ENCODE measurements at places on chromosomes 1 and 21.

DNA sequence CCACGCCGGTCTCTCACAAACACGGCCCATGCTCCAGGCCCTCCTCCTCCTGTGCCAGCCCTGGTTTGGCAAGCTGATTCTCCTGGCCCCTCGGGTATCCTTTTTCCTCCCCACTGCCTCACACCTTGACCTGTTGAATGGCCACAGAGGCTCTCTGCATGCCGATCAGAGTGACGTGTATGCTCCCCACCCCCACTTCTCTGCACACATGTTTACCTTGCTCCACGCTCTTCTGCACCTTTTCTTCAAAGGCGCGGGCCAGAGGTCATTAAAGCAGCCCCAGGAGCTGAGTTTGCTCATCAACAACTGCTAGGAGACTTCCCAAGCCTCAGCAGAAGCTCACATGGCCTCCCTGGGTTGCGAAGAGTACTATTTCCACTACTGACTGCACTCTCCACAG is 139.3 kb upstream of the EDN2 start:
- no peak for DNase-seq

- no peak for DNase-seq
Measured at GRCh38 chr1:228156941-228157728, 7.4 kb downstream of the GJC2 start.

DNA sequence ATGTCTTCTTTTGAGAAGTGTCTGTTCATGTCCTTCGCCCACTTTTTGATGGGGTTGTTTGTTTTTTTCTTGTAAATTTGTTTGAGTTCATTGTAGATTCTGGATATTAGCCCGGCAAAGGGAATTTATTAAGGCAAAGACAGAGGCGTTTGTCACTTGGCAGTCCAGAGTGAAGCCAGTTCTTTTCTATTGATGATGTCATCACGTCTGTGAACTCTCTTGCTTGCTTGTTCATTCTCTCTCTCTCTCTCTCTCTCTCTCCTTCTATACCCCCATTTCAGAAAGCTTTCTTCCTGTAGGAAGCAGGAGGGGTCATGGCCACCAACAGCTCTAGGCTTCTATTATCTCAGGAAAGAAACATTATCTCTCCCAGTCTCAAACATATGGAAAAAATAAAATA is 291.3 kb downstream of the OMA1 start:
- DNase-seq: no peak

DNA sequence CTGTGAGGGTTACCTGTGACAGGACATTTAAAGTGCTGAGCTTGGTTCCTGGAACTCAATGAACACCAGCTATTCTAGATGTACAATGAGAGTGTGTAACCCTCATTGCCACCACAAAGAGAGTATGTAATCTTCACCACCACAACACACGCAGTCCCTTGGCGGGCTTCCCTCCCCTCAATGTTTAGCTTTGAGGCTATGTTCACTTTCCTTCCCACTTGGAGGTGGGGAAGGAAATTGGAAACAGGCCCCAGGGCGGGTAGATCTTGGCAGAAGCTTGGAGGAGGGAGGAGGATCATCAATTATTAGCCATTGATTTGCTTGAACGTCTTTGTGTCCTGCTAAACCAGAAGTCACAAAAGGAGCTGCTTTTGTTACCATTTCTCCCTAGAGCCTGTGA is 8.3 kb upstream of the COL16A1 start:
- no peak for DNase-seq

- no peak for DNase-seq
Measured at GRCh38 chr21:44734026-44734745, 22.8 kb upstream of the TSPEAR start.

- DNase-seq: no peak
Measured at GRCh38 chr1:2983319-2983705, 38.0 kb upstream of the ACTRT2 start.

DNA sequence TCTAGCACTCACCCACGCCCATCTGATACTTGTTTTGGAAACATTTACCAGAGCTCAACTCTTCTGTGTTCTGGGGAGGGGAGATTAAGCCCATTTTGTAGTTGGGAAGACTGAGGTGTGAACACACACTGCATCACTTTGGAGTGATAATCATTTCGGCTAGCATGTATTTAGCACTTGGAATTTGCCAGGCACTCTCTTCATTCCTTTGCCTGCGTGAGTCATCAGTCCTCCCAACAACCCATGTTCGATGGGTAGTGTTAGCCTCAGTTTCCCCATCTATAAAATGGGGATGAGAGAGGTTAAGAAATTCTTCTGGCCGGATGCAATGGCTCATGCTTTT is 182.8 kb upstream of the TMEM51 start:
- no peak for DNase-seq

DNA sequence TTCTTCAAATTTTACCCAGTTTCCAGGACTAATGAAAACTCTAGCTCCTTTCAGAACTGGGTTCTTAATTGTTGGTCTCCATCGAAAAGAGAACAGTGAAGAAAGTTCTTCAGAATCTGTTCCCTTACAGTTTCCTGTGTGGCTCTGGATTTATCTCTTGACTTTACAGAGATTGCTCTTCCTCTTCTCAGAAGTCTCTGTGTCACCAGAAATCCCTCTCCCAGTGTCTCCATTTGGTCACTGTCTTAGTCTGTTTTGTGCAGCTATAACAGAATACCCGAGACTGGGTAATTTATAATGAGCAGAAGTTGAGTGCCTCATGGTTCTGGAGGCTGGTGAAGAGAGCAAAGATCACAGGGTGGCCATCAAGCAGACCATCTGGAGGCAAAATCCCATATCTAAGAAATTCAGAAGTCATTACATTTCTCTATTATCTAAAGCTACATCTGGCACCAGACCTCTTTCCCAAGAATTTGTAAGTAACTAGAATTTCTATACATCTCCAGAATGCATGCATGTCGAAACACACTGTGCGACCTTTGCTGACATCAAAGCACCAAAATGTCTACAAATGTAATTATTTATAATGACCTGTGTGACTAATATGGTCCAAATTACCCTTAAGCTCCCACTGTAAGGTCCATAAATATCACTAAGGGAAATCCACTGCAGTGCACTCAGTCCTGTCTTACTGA is 65.4 kb upstream of the KRTAP19-8 start:
- no peak for DNase-seq

DNA sequence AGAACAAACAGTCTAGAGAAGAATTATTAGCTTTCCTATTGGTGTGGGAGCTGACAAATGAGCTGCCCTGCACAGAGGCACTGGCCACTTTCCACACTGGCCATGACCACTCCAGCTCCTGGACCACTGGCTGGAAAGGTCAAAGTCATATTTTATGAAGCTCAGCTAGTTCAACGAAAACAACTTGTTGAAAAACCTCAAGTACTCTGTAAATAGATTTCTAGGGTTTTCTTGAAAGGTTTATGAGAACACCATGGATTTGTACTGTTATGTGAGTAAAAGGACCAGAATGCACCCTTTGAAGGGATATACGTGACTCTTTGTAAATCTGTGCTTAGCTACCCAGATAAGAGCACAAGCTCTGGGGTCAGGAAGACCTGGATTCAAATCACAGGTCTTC is 54.5 kb upstream of the FGGY start:
- no peak for DNase-seq

DNA sequence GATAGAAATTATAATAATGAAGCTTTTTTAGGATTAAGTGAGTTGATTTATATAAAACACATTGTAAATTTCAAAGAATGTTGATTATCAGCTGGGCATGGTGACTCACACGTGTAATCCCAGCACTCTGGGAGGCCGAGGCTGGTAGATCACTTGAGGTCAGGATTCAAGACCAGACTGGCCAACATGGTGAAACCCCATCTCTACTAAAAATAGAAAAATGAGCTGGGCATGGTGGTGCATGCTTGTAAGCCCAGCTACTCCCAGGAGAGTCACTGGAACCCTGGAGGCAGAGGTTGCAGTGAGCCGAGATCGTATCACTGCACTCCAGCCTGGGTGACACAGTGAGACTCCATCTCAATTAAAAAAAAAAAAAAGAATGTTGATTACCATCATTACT is 18.4 kb downstream of the ADAMTS1 start:
- no peak for DNase-seq

DNA sequence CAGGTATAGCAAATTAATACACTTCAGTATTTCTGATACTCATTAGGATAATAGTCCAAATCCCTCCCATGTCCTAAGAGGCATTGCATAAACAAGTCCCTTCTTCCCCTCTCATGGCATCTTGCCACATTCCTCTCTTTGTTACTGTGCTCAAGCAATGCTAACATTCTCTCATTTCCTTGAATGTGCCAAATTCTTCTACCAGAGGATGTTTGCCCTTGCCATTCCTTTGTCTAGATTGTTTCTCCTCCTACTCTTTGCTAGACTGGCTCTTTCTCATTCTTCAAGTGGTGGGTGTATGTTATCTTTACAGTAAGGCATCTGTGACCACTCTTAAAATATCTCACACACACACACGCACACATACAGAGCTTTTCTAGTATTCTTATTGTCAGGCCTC is 621.0 kb upstream of the CXADR start:
- DNase-seq: no peak

- peak; percentile 12 for DNase-seq
Measured at GRCh38 chr1:15326691-15327588, 79.9 kb downstream of the FHAD1 start.

DNA sequence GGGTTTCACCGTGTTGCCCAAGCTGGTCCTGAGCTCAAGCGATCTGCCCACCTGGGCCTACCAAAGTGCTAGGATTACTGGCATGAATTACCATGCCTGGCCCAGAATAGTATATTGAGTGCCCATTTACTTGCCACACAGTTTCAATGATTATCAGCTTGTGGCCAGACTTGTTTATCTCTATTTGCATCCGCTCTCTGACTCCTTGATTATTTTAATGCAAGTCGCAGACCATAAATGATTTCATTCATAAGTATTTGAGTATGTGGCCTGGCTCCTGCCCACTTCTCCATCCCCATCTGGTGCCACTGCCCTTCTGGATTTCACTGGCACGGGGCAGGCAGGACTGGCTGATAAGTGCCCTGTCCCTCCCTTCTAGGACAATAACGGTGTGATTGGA is 18.2 kb upstream of the TRNAU1AP start:
- DNase-seq: no peak

- DNase-seq: no peak
Measured at GRCh38 chr1:61570191-61570590, 154.8 kb downstream of the TM2D1 start.

DNA sequence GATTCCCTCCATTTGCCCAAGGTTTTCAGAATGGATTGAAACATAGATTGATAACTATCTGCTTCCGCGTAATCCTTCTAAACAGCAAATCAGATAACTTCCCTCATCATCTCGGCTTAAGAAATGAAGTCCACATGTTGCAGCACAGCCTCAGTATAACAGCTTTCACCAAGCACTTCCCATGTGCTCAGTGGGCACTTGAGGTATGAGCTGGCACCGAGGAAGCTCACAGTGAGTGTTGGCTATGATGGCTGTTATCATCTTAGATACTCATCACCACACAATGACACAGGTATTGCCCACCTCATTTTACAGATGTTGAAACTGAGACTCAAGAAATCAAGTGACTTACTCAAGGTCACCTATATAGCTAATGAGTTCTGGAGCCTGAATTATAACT is 43.2 kb downstream of the RCSD1 start:
- no peak for DNase-seq

DNA sequence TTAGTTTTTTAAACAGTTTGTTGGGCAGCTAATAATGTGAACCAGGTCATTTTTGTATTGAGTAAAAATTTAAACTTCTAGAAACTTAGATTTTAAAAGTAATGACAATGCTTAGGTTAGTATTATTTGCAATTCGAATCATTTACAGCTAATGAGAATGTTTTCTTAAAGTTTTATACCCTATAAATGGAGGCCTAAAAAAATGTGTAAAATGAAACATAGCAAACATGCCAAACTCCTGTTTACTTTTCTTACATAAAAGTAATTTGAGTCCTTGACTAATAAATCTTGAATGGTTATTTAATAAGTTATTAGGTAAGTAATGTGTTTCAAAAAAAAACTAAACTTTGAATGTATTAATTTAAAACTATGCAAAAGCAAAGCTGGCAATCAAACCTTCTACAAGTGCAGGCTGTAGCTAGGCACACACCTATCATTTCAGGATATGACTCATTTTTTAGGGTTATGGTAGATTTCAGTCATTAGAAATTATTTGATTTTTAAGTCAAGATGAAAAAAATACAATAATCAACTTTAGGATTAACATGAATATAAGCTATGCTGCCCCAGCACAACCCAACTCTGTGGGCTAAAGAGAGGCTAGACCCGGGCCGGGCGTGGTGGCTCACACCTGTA is 41.5 kb downstream of the CLSTN1 start:
- DNase-seq: no peak

GRCh38 chr1:3771108-3772026 is 1.2 kb upstream of the SMIM1 start:
- no peak for DNase-seq

- no peak for DNase-seq
Measured at GRCh38 chr1:210222340-210223006, 10.1 kb upstream of the SERTAD4 start.

DNA sequence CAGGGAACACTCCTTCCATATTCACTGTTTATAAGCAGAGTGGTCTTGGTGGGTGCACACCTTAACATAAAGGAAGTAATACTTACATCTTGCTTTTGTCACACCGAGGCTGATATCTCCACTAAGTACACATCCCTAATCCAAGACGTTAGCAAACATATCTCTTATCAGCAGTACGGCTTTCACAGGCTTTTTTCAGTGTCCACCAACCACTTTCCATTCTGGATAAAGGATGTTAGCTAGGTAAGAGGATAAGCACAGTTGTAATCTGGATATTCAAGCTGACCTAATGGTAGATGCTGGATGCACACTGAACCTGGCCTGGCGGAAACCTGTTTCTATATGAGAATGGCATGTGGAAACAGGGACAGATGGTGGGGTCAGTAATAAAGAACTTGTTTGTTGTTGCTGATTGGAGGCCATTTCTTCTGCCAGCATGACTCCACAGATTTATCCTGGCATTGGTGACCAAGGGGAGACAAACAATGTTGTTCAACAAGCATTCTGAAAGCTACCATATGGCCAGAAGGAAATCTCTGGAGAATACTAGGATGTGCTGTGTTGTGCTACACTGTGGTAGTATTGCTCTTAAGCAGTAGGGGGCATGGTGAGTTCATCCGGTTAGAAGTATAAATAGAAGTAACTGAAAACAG is 416.4 kb downstream of the PTBP2 start:
- peak; percentile 86 for DNase-seq

GRCh38 chr1:3140437-3140836 is 71.4 kb downstream of the PRDM16 start:
- peak; percentile 1 for DNase-seq

DNA sequence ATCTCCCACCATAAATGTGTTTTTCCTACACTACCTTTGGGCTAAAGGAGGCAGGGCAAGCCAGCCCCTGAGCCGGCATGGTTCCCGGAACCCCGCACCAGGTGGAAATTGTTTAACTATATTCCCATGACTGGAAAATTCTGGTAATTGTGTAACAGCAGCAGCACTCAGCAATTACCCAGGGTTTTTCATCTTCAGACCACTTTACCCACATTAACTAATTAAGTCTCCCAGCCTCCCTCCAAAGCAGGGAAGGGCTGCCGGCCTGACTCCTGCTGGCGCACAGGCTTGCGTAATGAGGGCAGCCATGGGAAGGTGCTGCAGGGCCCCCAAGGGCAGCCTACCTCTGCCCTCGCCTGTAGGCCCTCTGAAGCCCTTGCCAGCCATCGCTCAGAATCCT is 140.7 kb upstream of the VAMP3 start:
- DNase-seq: no peak

- no peak for DNase-seq
Measured at GRCh38 chr21:26939601-26940111, 27.2 kb downstream of the ADAMTS5 start.

GRCh38 chr1:30008998-30009657 is 714.3 kb downstream of the MATN1 start:
- DNase-seq: no peak
